ENCODE measurements at places on chromosomes 5 and 9.

DNA sequence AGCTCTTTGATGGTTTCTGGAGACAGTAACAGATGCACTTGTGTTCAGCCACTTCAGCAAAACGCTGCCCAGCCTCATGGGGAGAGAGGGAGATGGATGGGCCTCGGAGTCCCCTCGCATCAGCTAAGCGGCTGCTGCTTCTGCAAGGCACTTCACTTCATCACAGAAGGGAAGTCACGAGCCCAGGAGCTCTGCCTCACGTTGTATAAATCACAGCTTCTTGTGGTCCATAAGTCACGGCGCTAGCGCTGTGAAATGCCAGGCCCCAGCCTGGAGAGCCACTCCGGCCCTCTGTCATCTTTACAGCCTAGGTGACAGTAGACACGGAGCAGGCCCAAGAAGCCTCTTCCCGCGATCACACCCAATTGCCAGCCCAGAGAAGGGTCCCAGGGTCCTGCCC lies 23.4 kb downstream of the DBH start:
- no peak for DNase-seq

- peak; percentile 17 for DNase-seq
These were observed 22.8 kb upstream of the FOXB2 start for GRCh38 chr9:76996700-76997099.

- no peak for DNase-seq
These were observed 84.9 kb downstream of the ATP10B start for GRCh38 chr5:160767062-160767461.

- no peak for DNase-seq
These were observed 75.2 kb downstream of the PDE6A start for GRCh38 chr5:149869411-149869821.

GRCh38 chr5:159508344-159508743 lies 178.1 kb upstream of the IL12B start:
- DNase-seq: no peak

GRCh38 chr5:2686321-2687124 lies 65.0 kb downstream of the IRX2 start:
- no peak for DNase-seq

- peak; percentile 96 for DNase-seq
These were observed 291.2 kb downstream of the ARHGAP26 start for GRCh38 chr5:143061161-143061945.

DNA sequence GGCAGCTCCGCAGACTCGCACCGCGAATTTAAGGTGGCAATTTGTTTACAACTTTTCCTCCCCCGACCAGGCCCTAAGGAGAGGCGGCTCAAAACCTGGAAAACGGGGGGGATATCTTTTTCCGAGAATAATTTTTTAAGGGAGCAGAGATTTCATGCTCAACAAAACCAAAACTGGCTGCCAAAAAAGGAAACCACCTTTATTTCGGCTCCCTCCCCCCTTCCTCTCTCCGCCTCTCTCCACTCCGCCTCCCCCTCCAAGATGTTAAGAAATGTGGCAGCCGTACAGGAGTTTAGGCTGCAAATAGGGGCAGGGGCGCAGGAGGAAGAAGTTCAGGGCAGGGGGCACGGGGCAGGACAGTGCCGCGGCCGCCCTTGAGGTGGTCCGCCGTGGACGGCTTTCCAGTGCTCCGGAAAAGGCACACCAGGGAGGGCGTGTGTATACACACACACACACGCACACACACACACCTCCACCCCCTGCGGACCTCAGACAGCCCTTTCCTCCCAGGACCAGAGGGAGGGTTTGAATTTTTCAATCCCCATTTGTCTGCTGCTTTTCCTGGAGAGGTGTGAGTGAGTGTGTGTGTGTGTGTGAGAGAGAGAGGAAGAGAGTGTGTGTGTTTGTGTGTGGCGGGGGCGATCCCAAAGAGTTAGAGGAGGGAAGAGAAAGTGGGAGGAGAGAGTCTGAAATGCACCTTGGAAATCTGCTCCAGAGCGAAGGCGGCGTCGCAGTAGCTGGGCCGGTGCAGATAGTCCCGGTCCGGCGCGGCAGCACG lies 9.1 kb downstream of the PTCH1 start:
- peak; percentile 79 for DNase-seq

DNA sequence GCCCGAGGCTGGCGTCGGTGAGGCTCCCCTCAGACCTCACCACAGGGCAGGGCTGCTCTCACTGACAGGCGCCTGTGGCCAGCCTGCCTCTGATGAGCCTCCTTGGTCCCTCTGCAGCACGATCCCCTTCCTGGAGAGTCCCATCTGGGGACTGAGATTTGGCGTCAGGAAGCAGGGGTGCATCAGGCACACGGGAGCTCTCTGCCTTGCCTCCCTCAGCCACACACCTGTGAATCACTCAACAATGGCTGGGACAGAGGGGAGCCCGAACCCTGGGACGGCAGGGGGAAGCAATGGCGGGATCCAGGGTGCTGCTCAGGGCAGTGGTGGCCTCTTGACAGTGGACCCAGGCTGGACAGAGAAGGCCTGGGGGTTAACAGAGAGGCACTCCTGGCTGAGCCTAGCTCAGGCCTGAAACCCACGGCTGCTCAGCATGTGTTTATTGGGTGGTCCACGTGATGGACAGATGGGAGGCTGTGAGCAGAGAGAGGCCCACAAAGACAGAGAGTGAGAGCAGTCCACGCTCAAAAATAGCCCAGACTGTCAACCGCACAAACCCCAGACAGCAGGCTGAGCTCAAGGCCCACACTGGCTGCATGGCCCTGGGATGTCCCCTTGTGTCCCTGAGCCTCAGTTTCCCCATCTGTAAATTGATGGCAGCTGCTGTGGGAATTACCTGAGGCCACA lies 11.9 kb downstream of the RASGEF1C start:
- DNase-seq: no peak

DNA sequence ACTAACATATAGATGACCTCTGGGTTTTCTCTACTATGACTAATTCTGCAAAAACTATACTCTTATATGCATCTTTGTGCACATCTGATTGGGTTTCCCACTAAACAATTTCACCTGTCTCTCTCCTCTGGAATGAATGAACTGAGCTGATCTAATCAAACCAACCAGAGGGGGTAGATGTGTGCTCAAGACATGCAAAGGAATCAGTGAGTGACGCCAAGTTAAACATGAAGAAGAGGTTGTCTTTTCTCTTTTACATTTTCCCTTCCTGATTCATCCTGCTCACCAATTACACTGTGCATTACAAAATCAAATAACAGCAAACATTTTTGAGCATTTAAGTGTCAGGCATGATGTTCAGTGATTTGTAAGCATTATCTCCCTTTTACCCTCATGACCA lies 29.6 kb upstream of the GRXCR2 start:
- DNase-seq: no peak

GRCh38 chr9:17472126-17472525 lies 106.7 kb upstream of the SH3GL2 start:
- DNase-seq: no peak

GRCh38 chr5:133232435-133232834 lies 180.6 kb downstream of the HSPA4 start:
- DNase-seq: no peak

DNA sequence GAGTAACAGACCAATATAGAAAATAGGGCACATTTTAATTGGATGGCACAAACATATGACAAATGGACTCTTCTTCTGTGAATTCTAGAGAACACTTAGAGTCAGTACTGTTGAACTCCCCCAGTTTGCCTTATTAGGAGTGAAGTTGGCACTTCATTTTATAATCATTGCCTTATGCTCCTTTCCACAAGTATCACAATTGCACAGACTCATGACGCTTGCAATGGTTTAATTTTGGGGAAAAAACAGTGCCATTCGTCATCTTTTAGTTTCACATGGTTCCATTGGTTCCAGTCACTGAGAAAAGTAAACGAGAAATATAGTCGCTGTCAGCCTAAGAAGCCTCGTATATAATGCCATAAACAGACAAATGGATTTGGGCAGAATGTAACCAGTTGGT lies 71.2 kb downstream of the LURAP1L start:
- no peak for DNase-seq

DNA sequence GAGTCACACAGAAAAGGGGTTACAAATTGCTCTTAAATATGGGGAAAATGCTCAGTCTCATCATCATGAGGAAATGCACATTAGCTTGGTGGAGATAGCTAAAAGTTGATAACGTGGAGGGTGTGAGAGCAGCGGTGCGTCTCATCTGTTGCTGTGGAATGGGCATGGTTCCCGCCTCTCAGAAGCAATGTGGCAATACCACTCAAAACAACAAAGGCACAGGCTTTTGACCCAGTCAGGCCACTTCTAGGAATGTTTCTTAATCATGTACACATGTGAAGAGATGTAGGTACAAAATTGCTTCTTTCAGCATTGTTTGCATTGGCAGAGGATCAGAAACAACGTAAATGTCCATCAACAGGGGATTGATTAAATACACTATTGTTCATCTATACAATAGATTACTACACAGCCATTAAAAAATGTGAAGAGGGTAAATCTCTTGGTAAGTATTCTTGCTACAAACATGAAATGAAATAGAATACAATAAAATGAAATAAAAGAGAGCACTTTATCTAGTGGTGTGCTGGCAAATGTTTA lies 212.6 kb upstream of the MSX2 start:
- DNase-seq: peak; percentile 48

- DNase-seq: no peak
These were observed 317.1 kb downstream of the MAT2B start for GRCh38 chr5:163822548-163822947.

- no peak for DNase-seq
These were observed 414.5 kb upstream of the ARRDC3 start for GRCh38 chr5:91797576-91797975.

DNA sequence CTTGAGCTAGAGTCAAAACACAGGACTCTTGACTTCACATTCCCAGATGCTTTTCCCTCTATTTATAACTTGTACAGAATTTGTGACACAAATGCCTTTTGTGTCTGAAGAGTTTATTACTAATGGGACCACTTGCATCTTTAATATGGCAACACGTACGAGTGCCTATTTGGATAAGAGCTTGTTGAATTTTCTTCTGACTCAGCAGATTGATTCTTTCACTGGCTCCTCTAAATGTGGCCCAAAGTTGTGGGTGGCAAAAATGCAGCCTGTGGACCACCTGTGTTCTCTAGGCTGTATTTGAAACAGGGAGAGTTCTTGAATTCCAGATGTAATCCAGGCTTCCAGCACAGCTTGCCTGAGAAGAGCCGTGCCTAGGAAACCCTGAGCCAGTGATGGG lies 34.1 kb upstream of the ERCC6L2 start:
- no peak for DNase-seq

- DNase-seq: no peak
These were observed 297.0 kb upstream of the CLINT1 start for GRCh38 chr5:158155811-158156505.

DNA sequence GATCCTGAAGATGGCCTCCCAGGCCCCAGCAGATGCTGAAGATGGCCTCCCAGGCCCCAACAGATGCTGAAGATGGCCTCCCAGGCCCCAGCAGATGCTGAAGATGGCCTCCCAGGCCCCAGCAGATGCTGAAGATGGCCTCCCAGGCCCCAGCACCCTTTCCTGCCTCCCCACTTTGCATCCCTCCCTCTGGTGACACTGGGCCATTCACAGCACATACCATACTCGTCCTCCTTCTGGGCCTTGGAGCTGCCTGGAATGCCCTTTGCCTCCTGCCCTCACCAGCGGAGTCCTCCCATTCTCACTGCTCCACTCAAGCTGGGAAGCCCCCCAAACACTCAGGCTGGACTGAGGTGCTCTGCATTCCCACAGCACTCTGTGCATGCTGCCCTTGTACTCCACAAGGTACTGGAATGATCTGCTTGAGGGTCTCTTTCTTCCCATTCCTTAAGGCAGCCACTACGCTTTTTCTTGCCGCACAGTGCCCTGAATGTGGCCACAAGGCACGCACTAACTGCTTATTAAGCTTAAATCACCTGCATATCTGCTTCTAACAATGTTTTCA lies 550.0 kb downstream of the BNC2 start:
- DNase-seq: no peak

- DNase-seq: no peak
These were observed 30.4 kb upstream of the SYNPO start for GRCh38 chr5:150609843-150610584.

DNA sequence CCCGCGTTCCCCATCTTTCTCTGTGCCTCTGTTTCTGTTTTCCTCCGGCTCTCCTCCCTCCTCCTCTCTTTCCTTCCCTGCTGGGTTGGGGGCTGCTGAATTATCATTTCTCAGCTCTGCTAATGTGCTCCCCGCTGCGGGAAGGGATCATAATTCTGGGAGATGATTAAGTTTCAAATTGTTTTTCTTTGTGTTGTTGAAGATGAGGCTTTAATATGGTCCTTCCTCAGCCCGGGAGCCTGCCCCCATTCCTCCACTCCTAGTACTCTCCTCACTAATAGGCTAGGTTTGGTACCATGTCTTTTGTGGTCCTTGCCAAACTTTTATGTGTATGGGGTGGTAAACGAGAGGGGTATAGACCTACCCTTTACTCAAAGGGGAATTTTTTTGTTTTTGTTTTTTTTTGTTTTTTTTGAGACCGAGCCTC lies 5.7 kb upstream of the PCDH1 start:
- no peak for DNase-seq

Data from amniotic epithelial cell (primary cell).